T-helper 2 cell treated with Interferon-gamma antibody and Interleukin-4, amounts not matched to agents 5 μg/mL and 100 μg/mL, for 36 hours (primary cell): ENCODE measurements at places on chromosomes 4 and X.

- peak; percentile 6 for DNase-seq
Observed at GRCh38 chrX:149569770-149570169, 17.5 kb downstream of the MAGEA9B start.

- DNase-seq: no peak
Observed at GRCh38 chr4:6480534-6481088, 8.2 kb upstream of the PPP2R2C start.

DNA sequence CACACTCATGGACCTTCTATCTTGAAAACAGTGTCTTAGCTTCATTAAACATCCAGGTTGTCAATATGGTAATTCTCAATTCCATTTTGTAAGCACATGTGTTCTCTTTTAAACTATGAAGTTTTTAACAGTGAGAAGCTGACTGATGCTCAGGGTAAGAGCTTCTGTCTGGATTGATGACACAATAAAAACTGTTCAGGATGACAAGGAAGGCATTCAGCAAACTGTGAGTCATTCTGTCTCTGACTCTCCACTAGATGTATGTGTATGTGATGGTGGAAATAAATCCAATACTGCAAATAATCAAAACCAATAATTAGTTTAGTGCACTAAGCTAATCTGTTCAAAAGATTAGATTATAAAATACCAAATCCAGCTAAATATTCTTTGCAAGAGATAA, 115.3 kb upstream of the ARX start:
- DNase-seq: no peak

GRCh38 chr4:78032446-78032845, 24.7 kb upstream of the FRAS1 start:
- no peak for DNase-seq

GRCh38 chr4:11223311-11223710, 205.4 kb downstream of the HS3ST1 start:
- DNase-seq: no peak

DNA sequence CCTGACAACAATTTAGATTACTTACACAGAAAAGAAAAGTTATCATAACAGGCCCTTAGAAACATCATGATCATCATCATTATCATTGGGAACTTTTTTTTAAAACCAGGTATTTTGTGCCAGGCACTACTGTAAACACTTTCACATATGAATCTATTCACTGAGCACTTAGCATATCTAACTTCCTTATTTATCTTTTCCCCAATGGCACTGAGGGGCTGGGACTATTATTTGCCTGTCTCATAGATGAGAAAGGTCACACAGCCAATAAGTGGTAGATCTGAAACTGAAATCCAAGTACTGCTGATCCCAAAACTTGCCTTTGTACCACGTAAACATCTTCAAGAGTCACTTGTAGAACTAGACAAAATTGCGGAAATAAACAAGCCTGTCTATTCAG, 184.2 kb upstream of the RBPJ start:
- DNase-seq: no peak

- no peak for DNase-seq
Observed at GRCh38 chr4:70737006-70737405, 15.2 kb downstream of the RUFY3 start.

GRCh38 chr4:56603297-56603696, 77.8 kb downstream of the HOPX start:
- no peak for DNase-seq

DNA sequence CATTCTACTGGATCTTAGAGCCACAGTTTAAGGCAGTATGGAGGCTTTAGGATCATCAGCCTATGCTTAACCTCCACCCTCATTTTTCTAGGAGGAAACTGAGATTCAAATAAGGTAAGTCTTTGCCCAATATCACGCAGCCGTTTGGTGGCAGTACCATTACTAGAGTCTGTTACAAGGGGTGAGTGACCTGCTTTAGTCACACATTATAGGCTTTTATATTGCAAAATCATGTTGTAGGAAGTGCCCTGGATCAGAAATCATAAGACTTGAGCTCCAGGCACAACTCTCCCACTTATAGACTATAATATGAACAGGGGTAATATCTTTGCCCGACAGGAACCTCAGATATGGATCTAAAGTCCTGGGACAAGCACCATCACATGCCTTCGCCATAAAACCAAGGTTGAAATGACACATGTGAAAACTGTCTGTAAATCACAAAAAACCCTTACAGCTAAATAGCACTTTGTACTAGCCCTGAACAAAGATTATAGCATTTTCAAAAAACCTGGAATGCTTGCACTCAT, 19.2 kb downstream of the HPSE start:
- no peak for DNase-seq
